ENCODE measurements at places on chromosomes 12 and 14.
A peak's percentile ranks its signal among the peaks of the same experiment; 100 is the strongest.

DNA sequence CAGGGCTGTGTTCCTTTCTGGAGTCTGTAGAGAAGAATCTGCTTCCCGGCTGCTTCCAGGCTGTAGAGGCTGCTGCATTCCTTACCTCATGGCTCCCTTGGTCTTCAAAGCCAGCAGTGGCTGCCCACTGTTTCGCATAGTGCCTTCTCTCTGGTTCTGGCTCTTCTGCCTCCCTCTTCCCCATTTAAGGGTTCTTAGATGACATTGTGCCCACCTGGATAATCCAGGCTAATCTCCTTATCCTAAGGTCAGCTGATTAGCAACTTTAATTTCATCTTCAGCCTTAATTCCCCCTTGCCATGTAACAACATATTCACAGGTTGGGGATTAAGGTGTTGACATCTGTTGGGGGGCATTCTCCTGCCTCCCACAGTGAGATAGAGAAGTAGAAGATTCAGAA lies 208.6 kb upstream of the TMTC1 start:
- no peak for DNase-seq
- no peak overlapping the region for H3K4me3 ChIP-seq
- H3K27me3 ChIP-seq, result no peaks in the 10 kb centered on the region

GRCh38 chr12:128783129-128783574 lies 40.6 kb downstream of the SLC15A4 start:
- no peak for DNase-seq
- H3K4me1 ChIP-seq, result no peaks in the 10 kb centered on the region
- H3K36me3 ChIP-seq, result no peaks in the 10 kb centered on the region
- no peaks in the 10 kb centered on the region for H3K27me3 ChIP-seq
- no peak overlapping the region for H3K4me3 ChIP-seq
- H3K27ac ChIP-seq, result no peak overlapping the region

DNA sequence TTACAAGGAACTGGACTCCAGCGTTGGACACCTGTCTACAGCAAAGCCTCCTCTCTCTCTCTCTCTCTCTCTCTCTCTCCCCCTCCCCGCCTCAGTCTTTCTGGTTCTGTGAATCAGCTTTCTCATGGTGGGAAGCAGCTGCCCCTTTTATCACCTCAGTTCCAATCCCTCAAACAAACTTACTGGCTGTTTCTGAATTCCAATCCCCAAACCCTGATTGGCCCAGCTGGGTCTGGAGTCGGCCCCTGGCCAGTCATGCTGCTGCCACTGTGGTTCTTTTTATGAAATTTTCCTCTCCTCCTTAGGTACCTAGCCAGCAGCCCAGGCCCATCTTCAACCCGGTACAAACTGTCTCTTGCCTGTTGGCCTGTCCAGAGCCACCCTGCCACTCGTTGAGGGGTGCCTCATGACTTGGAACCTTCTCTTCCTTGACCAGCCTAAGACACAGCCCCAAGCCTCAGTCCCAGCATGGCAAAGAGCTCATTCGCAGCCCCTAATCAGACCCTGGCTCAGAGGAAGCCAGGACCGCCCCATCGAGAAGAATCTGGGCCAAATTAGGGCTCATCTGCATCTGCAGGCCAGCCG lies 9.4 kb upstream of the MORN3 start:
- H3K36me3 ChIP-seq, result no peaks in the 10 kb centered on the region
- peaks cover 3% of the 10 kb centered on the region for H3K4me1 ChIP-seq
- no peaks in the 10 kb centered on the region for H3K27me3 ChIP-seq

- H3K4me3 ChIP-seq, result no peak overlapping the region
- no peaks in the 10 kb centered on the region for H3K36me3 ChIP-seq
- H3K4me1 ChIP-seq, result no peaks in the 10 kb centered on the region
- no peaks in the 10 kb centered on the region for H3K27me3 ChIP-seq
- H3K27ac ChIP-seq, result no peak overlapping the region
These were observed 161.7 kb downstream of the TMX1 start for GRCh38 chr14:51401756-51402155.

DNA sequence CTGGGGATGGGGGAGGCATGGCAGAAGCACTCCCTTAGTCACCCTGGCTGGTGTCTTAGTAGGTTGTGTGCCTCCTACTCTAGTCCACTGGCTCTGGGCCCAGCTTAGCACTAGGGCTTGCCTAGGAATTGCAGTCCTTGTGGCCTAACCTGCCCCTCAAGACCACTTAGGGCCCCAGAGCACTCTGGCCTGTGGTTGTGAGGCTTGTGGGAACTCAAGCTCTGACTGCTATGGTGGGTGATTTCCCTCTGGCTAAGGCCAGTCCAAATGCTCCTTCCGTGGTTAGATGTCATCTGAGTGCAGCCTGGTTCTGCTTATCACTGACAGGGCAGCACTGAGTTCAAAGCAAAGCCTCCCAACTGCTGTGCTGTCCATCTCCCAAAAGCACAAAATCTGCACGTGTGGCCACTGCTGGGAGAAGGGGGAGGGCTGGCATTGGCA lies 20.2 kb downstream of the FGD4 start:
- no peak overlapping the region for H3K27ac ChIP-seq
- H3K4me3 ChIP-seq, result no peak overlapping the region
- H3K4me1 ChIP-seq, result peaks cover 4% of the 10 kb centered on the region
- no peak for DNase-seq

DNA sequence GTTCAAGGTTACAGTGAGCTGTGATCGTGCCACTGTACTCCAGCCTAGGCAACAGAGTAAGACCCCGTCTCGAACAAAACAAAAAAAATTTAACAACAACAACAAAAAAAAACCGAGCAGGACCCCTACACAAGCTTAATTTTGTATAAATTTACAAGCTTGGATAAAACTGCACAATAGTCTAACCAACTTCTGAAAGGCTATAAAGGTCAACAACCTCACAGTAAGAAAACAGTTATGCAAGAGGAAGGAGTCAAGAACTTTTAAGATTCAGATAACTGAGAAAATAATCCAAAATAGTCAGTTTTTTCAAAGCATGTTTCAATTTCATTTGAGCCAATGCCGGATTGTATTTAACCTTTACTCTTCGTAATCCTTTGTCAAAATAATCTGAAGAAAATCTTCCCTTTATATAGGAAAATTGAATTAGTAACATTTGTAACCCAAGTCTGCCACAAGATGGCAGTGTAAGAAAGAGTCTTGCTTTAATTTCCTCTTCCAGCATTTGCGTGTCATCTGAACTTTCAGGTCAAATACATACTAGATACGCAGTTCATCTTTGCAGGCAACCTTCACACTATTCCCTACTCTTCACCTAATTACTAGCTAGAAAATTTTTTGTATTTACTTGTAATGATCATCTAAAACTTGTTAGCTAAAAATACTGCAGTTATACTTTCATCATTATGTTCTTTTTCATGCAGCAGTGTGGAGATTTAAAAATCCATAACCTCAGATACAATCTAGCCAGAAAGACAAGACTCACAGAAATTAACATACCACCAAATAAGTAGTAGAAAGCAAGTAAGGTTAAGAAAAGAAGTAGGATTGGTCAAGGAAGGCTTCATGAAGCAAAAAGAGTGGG lies 5.8 kb downstream of the CCNB1IP1 start:
- no peak overlapping the region for H3K4me3 ChIP-seq
- no peak overlapping the region for H3K27ac ChIP-seq
- H3K27me3 ChIP-seq, result no peaks in the 10 kb centered on the region
- H3K36me3 ChIP-seq, result peaks cover 19% of the 10 kb centered on the region
- DNase-seq, result peak; percentile 45

GRCh38 chr14:77707355-77707723 lies 484 bp downstream of the ALKBH1 start:
- H3K4me3 ChIP-seq, result peak overlapping the region; percentile 98
- peak; percentile 14 for DNase-seq
- H3K36me3 ChIP-seq, result peaks cover 12% of the 10 kb centered on the region

DNA sequence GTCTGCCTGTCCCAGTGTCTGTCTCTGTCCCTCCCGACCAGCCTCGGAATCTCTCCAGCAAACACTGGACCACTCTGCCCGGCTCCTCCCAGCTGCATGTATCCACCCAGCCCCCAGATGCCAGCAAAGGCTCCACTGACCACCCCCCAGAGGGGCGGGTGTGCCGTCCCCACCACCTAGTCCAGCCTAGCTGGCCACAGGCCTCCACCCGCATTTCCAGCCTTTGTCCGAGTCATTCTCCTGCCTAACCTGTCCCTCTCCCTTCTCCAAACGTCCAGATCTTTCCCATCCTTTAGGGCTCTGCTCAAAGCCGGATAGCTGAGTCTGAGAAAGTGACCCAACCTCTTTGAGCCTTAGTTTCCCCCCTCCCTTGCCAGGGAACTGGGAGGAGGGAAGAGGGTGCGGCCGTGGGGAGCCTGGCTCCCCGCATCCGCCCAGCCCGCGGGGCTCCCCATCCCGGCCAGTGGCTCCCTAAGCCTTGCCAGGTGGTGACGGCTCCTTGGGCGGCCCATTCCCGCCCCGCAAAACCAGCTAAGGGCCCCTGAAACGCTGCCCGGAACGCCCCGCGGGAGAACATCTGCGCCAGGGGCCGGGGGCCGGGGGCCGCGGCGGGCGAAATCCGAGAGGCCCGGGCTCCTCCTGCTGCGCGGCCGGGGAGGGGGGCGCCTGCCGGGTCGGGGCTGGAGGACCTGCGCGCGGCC lies 34.6 kb upstream of the ANKRD9 start:
- DNase-seq, result no peak
- H3K36me3 ChIP-seq, result no peaks in the 10 kb centered on the region
- no peak overlapping the region for H3K27ac ChIP-seq
- peaks cover 14% of the 10 kb centered on the region for H3K4me1 ChIP-seq
- H3K27me3 ChIP-seq, result peaks cover 36% of the 10 kb centered on the region
- H3K4me3 ChIP-seq, result no peak overlapping the region

DNA sequence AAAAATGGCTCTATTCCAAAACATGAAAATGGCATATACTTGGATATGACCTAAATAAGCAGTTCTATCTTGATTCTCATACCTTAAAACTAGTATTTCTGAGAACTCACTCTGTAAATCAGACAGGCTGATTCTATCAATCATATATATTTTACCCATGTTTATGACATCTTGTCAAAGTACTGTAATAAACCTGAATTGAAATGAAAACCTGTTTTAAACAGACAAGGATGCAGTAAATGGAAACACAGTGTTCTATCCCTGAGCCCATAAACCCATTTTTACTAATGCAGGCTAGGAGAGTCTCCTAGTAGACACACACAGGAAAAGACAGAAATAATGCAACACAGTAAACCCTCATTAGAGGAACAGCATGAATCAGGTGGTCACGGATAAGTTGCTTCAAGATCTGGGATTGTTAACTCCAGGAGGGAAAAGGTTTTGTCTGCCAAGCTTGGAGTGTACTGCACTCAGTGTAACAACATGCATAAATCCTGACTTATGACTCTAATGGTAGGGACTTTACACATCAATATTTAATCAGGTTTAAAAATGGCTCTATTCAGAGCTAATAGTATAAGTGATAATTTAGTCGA lies 93.6 kb upstream of the CPNE8 start:
- H3K4me3 ChIP-seq, result no peak overlapping the region
- H3K27ac ChIP-seq, result no peak overlapping the region
- DNase-seq, result no peak
- H3K27me3 ChIP-seq, result no peaks in the 10 kb centered on the region
- H3K36me3 ChIP-seq, result no peaks in the 10 kb centered on the region

DNA sequence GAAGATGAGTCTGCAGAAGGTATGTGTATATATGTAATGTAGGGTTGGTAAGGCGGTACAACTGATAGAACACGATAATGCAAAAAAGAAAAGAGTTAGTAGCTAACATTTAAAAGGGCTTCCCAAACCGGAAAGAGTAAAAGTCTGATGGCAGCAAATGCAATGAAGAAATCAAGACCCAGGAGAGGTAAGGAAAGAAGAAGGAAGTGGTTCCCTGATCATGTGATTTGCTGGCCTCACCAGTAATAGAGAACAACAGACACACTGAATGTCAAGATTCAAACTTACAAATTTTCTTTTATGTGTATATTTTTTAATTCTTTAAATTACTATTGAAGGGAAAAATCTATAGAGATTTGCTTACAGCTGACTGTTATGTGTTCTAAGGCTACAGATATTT lies 18.4 kb downstream of the ZFC3H1 start:
- DNase-seq, result no peak
- H3K27ac ChIP-seq, result no peak overlapping the region
- H3K27me3 ChIP-seq, result no peaks in the 10 kb centered on the region
- H3K36me3 ChIP-seq, result peaks cover 2% of the 10 kb centered on the region
- H3K4me1 ChIP-seq, result no peaks in the 10 kb centered on the region

DNA sequence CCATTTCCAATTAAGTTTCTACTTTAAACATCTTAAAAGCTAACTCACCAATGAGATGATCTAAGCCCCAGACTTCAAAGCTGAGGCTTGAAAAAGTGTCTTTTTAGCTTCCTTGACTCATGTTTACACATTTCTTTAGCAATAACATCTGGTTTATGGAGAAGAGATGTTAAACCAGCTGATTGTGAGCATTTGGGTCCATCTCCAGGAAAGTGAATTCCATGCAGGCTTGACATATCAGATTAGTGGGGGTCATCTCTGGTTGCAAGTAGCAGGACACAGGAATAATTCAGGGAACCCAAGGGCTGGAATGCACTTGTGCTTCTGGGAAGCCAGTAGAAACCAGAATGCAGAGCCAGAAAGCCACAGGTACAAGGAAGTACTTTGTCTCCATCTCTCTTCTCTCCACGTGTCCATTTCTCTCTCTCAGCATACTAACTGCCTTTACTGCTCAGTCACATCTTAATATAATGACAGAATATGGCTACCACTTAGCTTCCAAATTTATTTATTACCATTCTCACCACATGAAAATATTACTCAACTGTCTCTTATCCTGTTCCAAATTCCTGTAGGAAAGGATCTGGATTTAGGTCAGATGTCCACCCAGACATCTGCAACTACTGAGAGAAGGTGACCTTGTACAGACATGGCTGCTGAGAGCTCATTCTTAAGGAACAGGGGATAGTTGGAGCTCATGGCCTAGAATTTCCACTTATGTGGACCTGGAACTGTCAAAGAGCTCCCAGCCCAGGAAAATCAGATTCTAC lies 104.4 kb downstream of the SCN8A start:
- H3K27ac ChIP-seq, result no peak overlapping the region
- no peaks in the 10 kb centered on the region for H3K27me3 ChIP-seq
- no peak for DNase-seq
- no peaks in the 10 kb centered on the region for H3K4me1 ChIP-seq
- no peak overlapping the region for H3K4me3 ChIP-seq

DNA sequence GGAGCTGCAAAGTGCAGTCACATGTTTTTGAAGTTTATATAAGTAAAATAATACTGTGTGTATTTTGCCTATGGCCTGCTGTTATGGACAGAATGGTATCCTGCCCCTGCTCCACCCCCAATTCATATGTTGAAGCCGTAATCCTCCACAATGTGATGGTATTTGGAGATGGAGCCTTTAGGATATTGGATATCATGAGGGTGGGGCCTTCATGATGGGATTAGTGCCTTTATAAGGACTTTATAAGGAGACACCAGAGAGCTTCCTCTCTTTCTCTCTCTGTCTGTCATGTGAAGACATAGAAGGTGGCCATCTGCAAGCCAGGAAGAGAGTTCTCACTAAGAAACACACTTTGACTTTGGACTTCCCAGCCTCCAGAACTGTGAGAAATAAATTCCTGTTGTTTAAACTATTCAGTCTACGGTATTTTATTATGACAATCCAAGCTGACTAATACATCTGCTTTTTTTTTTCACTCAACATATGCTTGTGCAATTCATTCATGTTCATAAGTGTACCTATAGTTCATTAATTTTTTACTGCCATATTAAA lies 3.1 kb upstream of the CHPT1 start:
- peaks cover 2% of the 10 kb centered on the region for H3K4me1 ChIP-seq
- DNase-seq, result no peak
- no peaks in the 10 kb centered on the region for H3K27me3 ChIP-seq
- H3K36me3 ChIP-seq, result no peaks in the 10 kb centered on the region
- H3K27ac ChIP-seq, result no peak overlapping the region
